ENCODE measurements at places on chromosomes 2 and 18.

- no peak for DNase-seq
Measured at GRCh38 chr2:59935005-59935404, 618.4 kb downstream of the BCL11A start.

- no peak for DNase-seq
Measured at GRCh38 chr18:905948-906415, 1.3 kb downstream of the ADCYAP1 start.

- DNase-seq: peak; percentile 91
Measured at GRCh38 chr2:203583701-203584100, 48.6 kb upstream of the RAPH1 start.

DNA sequence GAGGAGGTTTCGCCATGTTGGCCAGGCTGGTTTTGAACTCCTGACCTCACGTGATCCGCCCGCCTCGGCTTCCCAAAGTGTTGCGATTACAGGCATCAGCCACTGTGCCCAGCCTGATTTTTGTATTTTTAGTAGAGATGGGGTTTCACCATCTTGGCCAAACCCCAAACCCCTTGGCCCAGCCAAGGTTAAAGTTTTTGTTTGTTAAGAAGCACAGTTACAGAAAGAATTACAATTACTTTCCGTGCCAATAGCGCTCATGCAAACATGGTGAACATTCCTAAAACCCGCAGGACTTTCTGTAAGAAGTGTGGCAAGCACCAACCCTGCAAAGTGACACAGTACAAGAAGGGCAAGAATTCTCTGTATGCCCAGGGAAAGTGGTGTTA is 26.1 kb downstream of the ITSN2 start:
- DNase-seq: no peak

DNA sequence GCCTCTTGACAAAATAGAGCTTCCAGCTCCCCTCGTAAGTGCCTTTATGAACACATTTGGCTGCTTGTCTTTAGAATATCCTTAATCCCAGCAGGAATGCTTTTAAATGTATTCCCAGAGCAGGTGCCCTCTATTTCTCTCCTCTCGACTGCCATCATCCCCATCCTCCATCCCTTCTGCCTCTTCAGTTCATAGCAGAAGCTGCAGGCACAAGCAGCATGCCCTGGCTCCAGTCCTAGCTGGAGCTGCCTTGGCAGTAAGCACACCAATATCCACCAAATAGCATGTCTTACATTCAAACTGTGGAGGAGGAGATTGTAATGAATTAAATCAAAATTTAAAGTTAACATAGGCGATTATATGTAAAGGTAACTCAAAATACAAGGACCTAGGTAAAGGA is 891.3 kb upstream of the SLC39A10 start:
- DNase-seq: no peak

GRCh38 chr2:146003337-146003736 is 1483.4 kb upstream of the ZEB2 start:
- DNase-seq: no peak

GRCh38 chr18:76656925-76657827 is 162.1 kb upstream of the ZNF516 start:
- DNase-seq: peak; percentile 40

GRCh38 chr2:163373496-163373895 is 362.3 kb downstream of the FIGN start:
- no peak for DNase-seq

- DNase-seq: no peak
Measured at GRCh38 chr2:190551928-190552327, 17.4 kb upstream of the NEMP2 start.

DNA sequence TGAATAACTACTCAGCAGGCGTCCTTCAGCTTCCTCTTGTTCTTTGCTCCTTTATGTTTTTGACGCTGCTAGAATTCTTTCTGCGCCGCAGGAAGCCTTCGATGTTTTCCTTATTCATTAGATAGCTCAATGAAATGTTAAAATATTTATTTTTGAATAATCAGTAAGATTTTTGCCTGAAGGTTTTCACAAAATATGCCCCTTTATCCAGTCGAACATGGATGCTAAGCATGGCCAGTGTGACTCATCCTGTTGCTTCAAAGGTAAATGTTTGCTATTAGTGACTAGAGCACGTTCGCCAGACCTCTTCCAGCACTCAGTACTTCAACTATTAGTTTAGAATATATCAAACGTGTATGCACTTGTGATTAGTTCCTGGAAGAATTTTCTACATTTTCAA is 7.6 kb upstream of the MEIS1 start:
- DNase-seq: no peak

Measured in ELR (cell line).